ENCODE measurements at places on chromosomes 1 and 21. TPM values are rescaled to one million over a fixed set of nuclear protein-coding genes. Genes with fewer than 3 reads are reported as not detected.

MYBPH gene
- total RNA-seq: not detected

RPE65 gene
- not detected for total RNA-seq

KCNN3 gene
- total RNA-seq: 0.01 TPM

ANKRD65 gene
- total RNA-seq: not detected

TOR1AIP1 gene
- 31.4 TPM for total RNA-seq

ADAMTS4 gene
- total RNA-seq: not detected

TSPEAR gene
- total RNA-seq: not detected

FAM163A gene
- not detected for total RNA-seq

CA6 gene
- not detected for total RNA-seq

CELA2A gene
- total RNA-seq: not detected

FCRL1 gene
- total RNA-seq: not detected

ZSWIM5 gene
- total RNA-seq: 0.53 TPM

LPAR3 gene
- total RNA-seq: 0.23 TPM

CGN gene
- 1.6 TPM for total RNA-seq

LCE2A gene
- total RNA-seq: not detected

TAF5L gene
- total RNA-seq: 24.9 TPM

ETV3 gene
- total RNA-seq: 11.6 TPM

LCE1E gene
- not detected for total RNA-seq

USP48 gene
- total RNA-seq: 18.9 TPM

FMO5 gene
- total RNA-seq: 0.38 TPM

AMY1B gene
- total RNA-seq: not detected

MROH7 gene
- not detected for total RNA-seq

SPRR5 gene
- not detected for total RNA-seq

PEAR1 gene
- 12.1 TPM for total RNA-seq

G0S2 gene
- 4.0 TPM for total RNA-seq

KRTAP21-2 gene
- total RNA-seq: not detected

CD58 gene
- total RNA-seq: 11.7 TPM

ADGRL2 gene
- 8.7 TPM for total RNA-seq

LDLRAD1 gene
- total RNA-seq: not detected

KLHDC7A gene
- 2.3 TPM for total RNA-seq

LGR6 gene
- total RNA-seq: 0.62 TPM

DLGAP3 gene
- 0.14 TPM for total RNA-seq

MANEAL gene
- 26.9 TPM for total RNA-seq

OR6N1 gene
- total RNA-seq: not detected

AK5 gene
- total RNA-seq: 5.8 TPM

VAMP3 gene
- 65.3 TPM for total RNA-seq

ZCCHC17 gene
- 25.4 TPM for total RNA-seq

RSBN1 gene
- total RNA-seq: 4.0 TPM

SPRR1A gene
- not detected for total RNA-seq
